Uterus (tissue), 4 donors: ENCODE measurements at places on chromosomes 2 and 18. TPM values are rescaled to one million over a fixed set of nuclear protein-coding genes. Genes with fewer than 3 reads are reported as not detected.

GRCh38 chr2:7771781-7772180, 854.6 kb downstream of the RNF144A start:
- DNase-seq, result no peak

DNA sequence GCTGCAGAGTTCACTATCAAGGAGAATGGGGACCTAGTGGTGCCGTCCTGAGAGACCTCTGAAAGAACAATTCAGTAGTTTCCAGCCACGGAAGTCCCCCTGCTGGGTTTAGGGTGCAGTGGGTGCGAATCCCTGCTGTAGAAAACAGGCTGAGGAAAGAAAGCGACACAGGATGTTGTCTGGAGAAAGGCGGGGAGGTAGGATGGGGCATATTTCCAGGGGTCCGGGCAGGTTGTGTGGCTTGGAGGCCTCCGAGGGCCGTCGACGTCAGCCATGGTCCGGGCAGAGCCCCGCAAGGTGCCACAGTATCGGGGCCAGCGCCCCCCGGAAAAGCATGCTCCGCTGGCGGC, 807 bp upstream of the CREB1 start:
- peak; percentile 50 for DNase-seq

The MALL gene
- 13.7 TPM for total RNA-seq

DNA sequence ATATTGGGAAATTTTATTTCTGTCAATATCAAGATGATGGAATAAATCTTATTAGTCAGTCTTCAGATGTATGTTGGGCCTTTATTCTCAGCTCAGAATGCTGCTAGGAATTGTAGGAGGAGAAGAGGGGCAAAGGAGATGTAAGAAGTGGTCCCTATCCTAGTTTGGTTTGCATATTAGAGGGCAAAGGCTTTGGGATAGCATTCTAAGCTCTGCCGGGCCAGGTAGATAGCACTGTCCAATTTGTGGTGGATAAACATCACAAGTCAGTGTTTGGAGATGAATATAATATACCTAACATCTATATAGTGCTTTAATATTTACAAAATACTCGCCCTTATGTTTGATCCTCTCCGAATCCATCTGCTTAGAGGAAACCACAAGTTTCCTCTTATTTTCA, 149.2 kb downstream of the GULP1 start:
- DNase-seq, result no peak

- DNase-seq, result no peak
Observed at GRCh38 chr18:50027996-50028395, 167.0 kb downstream of the MYO5B start.
